NCI-H2029 (cell line): ENCODE measurements at places on chromosomes 7 and 10.

- DNase-seq, result no peak
Observed at GRCh38 chr7:131753620-131754222, 197.3 kb upstream of the PODXL start.

GRCh38 chr10:3766046-3766756 lies 18.8 kb downstream of the KLF6 start:
- DNase-seq, result no peak

- DNase-seq, result no peak
Observed at GRCh38 chr10:50514995-50515394, 108.8 kb downstream of the SGMS1 start.

GRCh38 chr7:36796850-36797536 lies 72.7 kb upstream of the AOAH start:
- no peak for DNase-seq

- no peak for DNase-seq
Observed at GRCh38 chr7:4808026-4808425, 32.6 kb downstream of the AP5Z1 start.

- DNase-seq, result no peak
Observed at GRCh38 chr10:93386631-93387369, 95.3 kb downstream of the MYOF start.

DNA sequence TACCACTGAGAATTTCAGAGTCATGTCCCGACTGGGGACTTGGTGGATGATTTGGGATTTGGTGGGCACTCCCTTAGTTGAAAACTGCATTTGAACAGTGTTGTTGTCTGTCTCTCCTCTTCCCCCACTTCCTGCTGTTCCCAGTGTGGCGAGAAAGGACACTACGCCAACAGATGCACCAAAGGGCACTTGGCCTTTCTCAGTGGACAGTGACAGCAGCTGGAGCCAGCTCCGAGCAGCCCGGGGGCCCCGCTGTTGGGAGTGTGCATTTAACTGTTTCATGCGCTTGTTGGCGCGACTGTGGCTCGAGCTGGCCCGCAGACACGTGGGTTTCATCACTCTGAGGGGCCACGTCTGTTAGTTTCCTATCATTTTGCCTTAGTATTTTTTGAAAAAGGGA lies 9.7 kb downstream of the ATP5MF start:
- no peak for DNase-seq

GRCh38 chr7:55477781-55478374 lies 94.4 kb downstream of the VOPP1 start:
- no peak for DNase-seq

DNA sequence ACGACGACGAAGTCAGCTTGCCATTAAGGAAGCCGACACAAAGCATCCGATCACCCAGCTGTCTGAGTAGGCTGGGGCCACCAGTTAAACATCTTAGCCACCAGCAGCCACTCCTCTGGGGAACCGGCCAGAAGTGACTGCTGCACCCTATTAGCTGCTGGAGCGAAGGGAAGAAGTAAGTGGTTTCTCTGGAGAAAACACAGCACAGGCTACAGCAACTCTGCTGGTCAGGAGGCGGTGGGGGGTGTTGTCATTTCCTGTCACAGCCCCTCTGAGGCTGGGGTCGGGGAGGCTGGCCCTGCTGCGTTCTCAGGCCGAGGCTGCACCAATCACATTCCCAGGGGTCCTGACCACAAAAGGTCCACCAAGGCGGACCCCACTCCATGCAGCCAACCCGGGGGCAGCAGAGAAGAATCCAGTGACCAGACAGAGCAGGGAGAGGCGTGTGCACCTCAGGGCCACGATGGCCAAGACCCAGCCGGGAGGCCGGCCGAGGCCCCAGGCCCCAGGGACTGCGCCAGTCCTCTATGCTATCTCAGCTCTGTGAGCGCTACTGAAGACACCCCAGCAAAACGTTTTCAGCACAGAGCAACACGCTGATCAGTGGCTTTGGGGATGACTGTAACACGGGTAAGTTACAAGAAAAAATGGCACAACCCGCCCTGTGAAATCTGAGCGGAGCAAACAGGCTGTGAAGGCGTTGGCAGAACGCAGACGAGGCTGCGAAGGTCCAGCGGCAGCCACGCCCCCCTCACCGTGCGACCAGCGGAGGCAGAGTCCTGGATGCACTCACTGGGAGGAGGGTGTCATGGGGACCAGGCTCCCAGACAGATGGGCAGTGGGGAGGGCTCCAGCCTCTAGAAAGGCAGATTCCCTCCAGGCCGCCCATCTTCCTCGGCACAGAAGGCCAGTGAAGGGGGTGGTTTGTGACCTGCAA lies 24.8 kb downstream of the STK32C start:
- no peak for DNase-seq

GRCh38 chr7:38306171-38306570 lies 32.7 kb upstream of the TARP start:
- no peak for DNase-seq

GRCh38 chr7:24216576-24217125 lies 67.3 kb upstream of the NPY start:
- no peak for DNase-seq

GRCh38 chr7:108200326-108200725 lies 70.2 kb upstream of the LAMB4 start:
- DNase-seq, result no peak

DNA sequence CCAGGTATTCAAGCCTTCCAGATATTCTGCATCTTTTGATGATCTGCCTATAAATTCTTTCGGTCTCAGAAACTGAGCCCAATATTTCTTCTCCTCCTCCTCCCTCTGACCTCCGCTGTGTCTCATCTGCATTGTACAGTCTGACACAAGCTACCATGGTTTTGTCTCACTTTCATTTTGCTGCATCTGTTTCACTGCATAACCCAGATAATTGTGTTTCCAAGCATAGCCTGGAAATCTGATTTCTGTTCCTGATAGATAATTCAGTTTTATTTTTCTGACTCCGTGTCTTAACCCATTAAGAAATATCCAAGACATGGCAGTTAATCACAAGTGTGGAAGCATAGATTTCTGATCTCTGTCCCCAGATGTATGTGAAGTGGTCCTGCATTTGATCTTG lies 374.2 kb upstream of the SEMA3A start:
- DNase-seq, result no peak

DNA sequence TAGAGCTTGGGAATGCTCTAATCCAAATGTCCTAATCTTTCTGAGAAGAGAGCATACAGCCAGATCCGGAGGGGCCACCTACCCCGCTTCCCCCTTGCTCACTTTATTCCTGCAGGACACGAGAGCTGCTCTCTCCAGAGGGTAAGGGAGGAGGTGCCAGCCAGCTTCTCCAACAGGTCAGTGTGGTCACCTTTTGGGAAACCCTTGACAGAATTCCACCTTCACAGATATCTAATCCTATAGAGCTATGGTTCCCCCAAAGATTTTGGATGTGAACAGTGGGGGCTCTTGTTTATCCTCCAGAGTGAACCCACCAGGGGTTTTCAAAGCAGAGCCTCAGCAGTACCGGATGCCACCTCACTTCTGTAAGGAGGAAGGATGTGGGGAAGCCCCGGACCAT lies 34.6 kb upstream of the C10orf90 start:
- no peak for DNase-seq

- no peak for DNase-seq
Observed at GRCh38 chr7:127699853-127700252, 47.9 kb downstream of the SND1 start.

DNA sequence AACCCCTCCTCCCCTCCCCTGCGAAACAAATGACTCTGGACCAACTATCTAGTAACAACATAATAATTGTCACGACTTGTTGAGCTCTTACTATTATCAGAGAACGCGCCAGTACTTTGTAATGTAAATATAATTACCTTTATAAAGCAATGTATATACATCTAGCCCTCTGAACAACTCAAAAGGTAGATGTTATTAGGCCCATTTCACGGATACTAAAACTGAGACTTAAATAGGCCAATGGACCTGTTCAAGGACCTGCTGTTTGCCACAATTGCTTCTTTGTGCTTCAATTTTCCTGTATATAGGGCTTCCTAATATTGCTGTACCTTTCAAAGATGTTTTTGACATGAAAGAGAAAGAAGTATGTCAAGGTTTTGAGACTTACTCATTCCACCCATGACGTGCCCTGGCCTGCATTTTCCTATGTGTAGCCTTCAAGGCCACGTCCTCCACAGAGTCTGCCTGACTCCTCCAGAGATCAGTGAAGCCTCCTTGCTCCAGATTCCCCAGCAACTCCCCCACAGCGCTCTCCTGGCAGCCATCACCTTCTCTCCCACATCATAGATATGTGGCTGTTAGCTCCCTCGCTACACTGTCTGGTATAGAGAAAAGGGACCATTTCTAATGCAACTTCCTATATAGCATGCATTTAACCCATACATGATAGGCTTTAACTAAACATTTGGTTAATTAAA lies 156.6 kb downstream of the SKIDA1 start:
- DNase-seq, result no peak

DNA sequence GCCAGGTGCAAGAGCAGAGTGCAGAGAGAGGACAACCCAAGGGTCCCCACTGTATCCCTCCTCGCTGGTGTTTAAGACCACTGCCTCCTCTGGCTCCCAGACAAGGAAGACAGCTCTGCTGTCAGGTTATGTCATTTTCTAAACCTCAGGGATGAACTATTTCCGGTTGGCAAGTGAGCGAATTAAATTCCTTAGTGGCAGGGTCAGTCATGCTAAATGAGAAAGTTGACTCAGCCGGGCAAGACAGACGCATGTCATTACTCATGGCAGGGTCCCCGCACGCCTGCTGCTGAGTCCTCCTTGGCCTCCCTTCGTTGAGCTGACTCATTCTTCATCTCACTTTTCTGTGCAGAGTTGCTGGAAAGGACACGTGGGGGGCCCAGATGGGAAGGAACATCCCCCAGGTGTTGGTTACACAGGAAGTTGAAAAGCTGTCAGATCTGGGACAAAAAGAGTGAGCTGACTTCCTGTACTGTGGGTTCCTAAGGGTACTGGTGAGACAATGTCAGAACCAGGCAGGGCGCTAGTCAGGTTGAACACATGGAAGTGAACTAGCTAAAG lies 47.1 kb upstream of the UCN3 start:
- DNase-seq, result no peak

DNA sequence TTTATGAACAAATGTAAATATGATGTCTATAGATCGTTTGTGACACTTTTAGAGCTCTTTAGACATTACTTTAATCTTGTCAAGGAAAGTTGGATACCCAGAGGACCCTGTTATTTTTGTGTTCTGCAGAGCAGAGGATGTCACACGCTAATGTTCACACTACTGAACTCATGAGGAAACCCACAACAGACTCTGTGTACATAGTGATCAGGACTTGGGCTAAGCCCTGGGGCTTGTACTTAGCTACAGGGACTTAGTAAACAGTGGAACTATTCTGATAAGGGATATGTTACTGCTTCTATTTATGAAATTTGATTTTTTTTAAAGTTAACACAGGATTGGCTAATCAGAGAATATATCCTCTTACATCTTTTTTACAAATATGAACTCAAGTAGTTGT lies 36.1 kb upstream of the ZNF518A start:
- DNase-seq, result no peak

DNA sequence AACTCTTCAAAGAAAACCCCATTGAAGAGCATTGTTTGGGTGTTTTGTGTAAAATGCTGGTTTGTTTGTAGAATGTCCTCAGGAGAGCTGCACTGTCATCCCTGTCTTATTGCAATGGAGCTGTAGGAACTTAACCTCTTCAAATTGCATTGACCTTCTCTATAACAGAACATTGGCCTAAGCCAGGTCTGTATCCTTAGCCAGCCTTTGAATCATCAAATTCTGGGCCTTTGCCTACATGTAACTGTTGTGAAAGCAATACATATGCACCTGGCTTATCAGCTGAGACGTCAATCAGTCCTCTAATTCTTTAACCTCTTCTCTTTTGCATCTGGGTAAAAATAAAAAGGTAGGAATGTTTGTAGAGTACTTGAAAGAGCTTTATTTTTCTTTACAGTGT lies 196.0 kb downstream of the CSTF2T start:
- no peak for DNase-seq
